ENCODE measurements at places on chromosomes 16 and 17. TPM values are rescaled to one million over a fixed set of nuclear protein-coding genes. Genes with fewer than 3 reads are reported as not detected.

Gene AATK
- total RNA-seq: 8.4 TPM

Gene C16orf46
- total RNA-seq: 0.38 TPM

Gene NEUROD2
- not detected for total RNA-seq

Gene PERCC1
- total RNA-seq: 0.15 TPM

Gene ADORA2B
- 6.7 TPM for total RNA-seq

Gene KRTAP4-5
- not detected for total RNA-seq

Gene SHISA9
- total RNA-seq: not detected

- H3K27me3 ChIP-seq: peaks cover 16% of the 10 kb centered on the region
- no peak overlapping the region for H3K27ac ChIP-seq
- peak overlapping the region; percentile 47 for H3K4me3 ChIP-seq
- peaks cover 92% of the 10 kb centered on the region for H3K4me1 ChIP-seq
These were observed 13.5 kb upstream of the CBX4 start for GRCh38 chr17:79852748-79853147.

DNA sequence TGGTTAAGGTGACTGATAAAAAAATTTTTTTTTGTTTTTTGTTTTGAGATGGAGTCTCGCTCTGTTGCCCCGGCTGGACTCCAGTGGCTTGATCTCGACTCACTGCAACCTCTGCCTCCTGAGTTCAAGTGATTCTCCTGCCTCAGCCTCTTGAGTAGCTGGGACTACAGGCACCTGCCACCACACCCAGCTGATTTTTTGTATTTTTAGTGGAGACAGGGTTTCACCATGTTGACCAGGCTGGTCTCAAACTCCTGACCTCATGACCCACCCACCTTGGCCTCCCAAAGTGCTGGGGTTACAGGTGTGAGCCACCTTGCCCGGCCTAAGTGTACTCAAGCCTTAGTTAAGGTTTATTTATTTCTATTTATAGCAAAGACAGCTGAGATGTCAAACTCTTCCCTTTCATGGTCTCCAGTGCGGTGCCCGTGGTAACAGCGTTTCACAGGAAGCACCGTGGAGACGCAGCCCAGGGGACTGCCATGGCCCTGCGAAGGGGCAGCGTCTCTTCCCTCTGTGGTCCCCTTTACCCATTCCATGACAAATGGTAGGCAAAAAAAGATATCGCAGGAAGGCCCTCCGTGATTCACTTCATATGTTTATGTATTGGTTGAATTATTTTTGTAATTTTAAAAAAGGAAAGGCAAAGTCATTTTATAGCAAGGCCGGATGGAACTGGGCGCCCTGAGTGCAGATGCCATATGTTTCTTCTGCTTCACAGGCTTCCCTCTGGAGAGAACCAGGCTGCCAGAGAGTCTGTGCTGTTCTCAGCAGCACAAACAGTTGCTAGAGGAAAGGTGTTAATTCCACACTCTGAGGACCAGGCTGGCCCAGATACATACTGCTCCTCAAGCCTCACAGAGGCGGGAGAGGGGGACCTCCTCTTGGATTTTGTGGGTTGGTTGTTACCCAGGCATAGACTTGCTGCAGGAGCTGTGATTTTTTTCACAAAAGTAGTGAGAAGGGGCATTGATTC, 29.2 kb downstream of the DDX19A start:
- peaks cover 13% of the 10 kb centered on the region for H3K4me1 ChIP-seq
- no peaks in the 10 kb centered on the region for H3K27me3 ChIP-seq
- H3K36me3 ChIP-seq: peaks cover 40% of the 10 kb centered on the region
- H3K4me3 ChIP-seq: no peak overlapping the region
- DNase-seq: no peak
- H3K27ac ChIP-seq: peak overlapping the region; percentile 10

- H3K36me3 ChIP-seq: peaks cover 1% of the 10 kb centered on the region
- H3K27me3 ChIP-seq: no peaks in the 10 kb centered on the region
These were observed 17.5 kb downstream of the ZNF750 start for GRCh38 chr17:82822281-82822680.

GRCh38 chr17:45745601-45746494, 38.3 kb upstream of the CRHR1 start:
- no peaks in the 10 kb centered on the region for H3K36me3 ChIP-seq
- H3K4me1 ChIP-seq: no peaks in the 10 kb centered on the region
- no peak overlapping the region for H3K27ac ChIP-seq
- H3K27me3 ChIP-seq: peaks cover 72% of the 10 kb centered on the region
- no peak overlapping the region for H3K4me3 ChIP-seq

DNA sequence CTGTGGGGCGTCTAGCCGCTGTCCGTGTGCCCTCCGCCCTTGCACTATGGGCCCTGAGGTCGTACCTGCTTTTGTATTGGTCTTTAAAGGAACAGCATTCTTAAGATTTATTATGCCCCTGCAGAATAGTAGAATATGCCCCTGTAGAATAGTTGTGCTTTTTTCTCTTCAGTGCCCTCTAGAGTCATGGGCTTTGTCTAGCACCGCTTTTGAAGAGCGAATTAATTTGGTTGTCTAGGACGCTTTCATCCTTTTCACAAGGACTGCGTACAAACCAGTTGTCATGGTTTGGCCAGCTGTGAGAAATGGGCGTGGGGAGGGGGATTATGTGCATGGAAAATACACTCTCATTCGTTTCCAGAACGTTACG, 621 bp downstream of the CEP95 start:
- H3K27ac ChIP-seq: peak overlapping the region; percentile 99
- H3K4me3 ChIP-seq: peak overlapping the region; percentile 94
- H3K36me3 ChIP-seq: peaks cover 16% of the 10 kb centered on the region
- peak; percentile 76 for DNase-seq
- peaks cover 3% of the 10 kb centered on the region for H3K27me3 ChIP-seq

- DNase-seq: no peak
- H3K27me3 ChIP-seq: no peaks in the 10 kb centered on the region
- H3K27ac ChIP-seq: no peak overlapping the region
- H3K4me3 ChIP-seq: no peak overlapping the region
- H3K4me1 ChIP-seq: no peaks in the 10 kb centered on the region
- no peaks in the 10 kb centered on the region for H3K36me3 ChIP-seq
These were observed 47.6 kb upstream of the LYRM9 start for GRCh38 chr17:27940503-27941428.

DNA sequence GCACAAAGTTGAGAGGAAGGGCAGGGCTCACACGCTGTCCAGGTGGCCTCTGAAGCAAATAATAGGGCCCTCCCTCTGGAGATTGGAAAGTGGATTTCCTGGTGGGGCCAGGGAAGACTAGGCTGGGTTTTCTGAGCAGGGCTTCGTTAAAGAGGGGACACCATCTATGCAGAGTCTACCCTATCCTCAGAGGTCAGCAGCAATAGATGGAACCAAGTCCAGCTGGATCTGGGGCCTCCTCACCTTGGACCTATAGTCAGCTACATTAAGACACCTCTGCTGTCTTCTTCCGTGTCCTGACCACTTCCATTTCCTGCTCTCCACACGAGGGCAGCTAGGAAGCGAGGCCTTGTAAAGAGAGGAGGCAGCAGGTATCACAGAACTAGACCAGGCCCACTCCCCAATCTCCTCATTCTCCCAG, 14.7 kb upstream of the ST6GALNAC1 start:
- peak overlapping the region; percentile 30 for H3K27ac ChIP-seq
- no peak overlapping the region for H3K4me3 ChIP-seq
- H3K36me3 ChIP-seq: no peaks in the 10 kb centered on the region
- H3K4me1 ChIP-seq: peaks cover 61% of the 10 kb centered on the region
- DNase-seq: no peak

DNA sequence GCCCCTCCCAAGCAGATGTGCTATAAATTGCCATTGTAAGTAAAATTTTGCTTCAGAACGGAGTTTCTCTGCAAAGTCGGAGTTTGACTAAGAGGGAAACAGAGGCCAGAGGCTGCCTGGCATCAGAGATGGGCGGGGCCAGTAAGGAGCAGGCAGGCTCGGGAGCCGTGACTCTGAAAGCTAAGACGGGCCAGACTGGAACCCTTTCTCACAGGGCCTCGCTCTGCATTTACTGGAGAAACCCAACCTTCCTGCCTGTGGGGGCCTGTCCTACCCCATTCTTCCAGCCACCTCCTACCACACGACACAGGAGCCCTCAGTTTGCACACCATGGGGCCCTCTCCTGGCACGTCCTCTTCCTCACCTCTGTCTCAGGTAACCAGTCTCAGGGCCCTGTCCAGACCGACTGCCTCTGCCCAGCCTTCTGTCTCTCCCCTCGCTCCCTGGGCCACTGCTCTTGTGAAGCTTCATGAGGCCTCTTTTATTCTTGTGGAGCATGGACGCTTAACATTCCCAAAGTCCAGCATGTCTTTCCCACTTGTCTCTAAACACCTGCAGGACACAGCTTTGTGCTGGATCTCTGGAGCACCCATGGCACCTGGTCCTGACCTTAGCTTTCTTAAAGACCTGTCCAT, 48.4 kb upstream of the ACSF3 start:
- H3K4me3 ChIP-seq: no peak overlapping the region
- peaks cover 24% of the 10 kb centered on the region for H3K27me3 ChIP-seq
- no peak overlapping the region for H3K27ac ChIP-seq
- DNase-seq: no peak
- no peaks in the 10 kb centered on the region for H3K36me3 ChIP-seq
- peaks cover 20% of the 10 kb centered on the region for H3K4me1 ChIP-seq

GRCh38 chr16:57807252-57807967, 5.1 kb upstream of the KIFC3 start:
- peak overlapping the region; percentile 51 for H3K27ac ChIP-seq
- H3K4me1 ChIP-seq: peaks cover 94% of the 10 kb centered on the region
- no peak for DNase-seq
- H3K4me3 ChIP-seq: no peak overlapping the region
- no peaks in the 10 kb centered on the region for H3K27me3 ChIP-seq

GRCh38 chr17:65678546-65678945, 117.1 kb upstream of the AXIN2 start:
- no peaks in the 10 kb centered on the region for H3K27me3 ChIP-seq
- H3K27ac ChIP-seq: no peak overlapping the region
- H3K36me3 ChIP-seq: no peaks in the 10 kb centered on the region
- DNase-seq: no peak

- H3K36me3 ChIP-seq: no peaks in the 10 kb centered on the region
- H3K27ac ChIP-seq: no peak overlapping the region
- no peak overlapping the region for H3K4me3 ChIP-seq
- peaks cover 68% of the 10 kb centered on the region for H3K27me3 ChIP-seq
- no peak for DNase-seq
These were observed 3.5 kb downstream of the CBFA2T3 start for GRCh38 chr16:88973415-88974050.

- no peaks in the 10 kb centered on the region for H3K27me3 ChIP-seq
- H3K27ac ChIP-seq: peak overlapping the region; percentile 99
- H3K4me1 ChIP-seq: peaks cover 36% of the 10 kb centered on the region
- peaks cover 25% of the 10 kb centered on the region for H3K36me3 ChIP-seq
- peak overlapping the region; percentile 75 for H3K4me3 ChIP-seq
These were observed 1.5 kb upstream of the SRCAP start for GRCh38 chr16:30697264-30698138.

DNA sequence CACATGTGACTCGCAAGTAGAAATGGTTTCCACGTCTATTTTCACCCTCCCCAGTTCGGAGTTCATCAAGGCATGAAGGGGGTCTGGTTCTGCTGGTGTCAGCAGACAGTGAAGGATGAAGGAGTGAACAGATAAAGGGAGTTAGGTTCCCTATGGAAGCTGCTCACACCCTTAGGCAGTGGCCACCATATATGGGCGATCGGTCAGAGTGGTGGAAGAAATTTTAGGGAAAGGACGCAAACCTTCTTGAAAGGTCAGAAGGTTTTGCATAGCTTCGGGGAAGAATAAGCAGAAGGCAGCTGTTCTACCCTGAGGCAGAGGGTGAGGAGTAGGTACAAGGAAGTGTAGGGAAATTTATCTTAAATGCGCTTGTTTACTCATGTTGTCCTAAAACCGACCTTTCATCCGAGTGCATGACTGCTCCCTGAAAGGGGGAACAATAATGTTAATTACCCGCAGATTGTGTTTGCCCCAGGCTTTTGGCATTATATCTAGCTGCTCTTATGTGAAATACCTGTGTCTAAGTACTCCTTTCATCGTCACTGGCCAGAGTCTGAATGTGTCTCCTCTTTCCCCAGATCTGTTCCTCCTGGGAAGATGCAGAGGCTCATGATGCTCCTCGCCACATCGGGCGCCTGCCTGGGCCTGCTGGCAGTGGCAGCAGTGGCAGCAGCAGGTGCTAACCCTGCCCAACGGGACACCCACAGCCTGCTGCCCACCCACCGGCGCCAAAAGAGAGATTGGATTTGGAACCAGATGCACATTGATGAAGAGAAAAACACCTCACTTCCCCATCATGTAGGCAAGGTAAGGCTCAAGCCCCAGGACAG, 12.5 kb downstream of the CDH5 start:
- H3K4me3 ChIP-seq: no peak overlapping the region
- peaks cover 43% of the 10 kb centered on the region for H3K4me1 ChIP-seq
- H3K27ac ChIP-seq: no peak overlapping the region
- DNase-seq: no peak
- no peaks in the 10 kb centered on the region for H3K36me3 ChIP-seq
- H3K27me3 ChIP-seq: 0 out of 3 replicates have a peak, but pooled peaks cover 8% of the 10 kb centered on the region

- H3K36me3 ChIP-seq: peaks cover 6% of the 10 kb centered on the region
- DNase-seq: no peak
- H3K4me1 ChIP-seq: peaks cover 43% of the 10 kb centered on the region
- H3K4me3 ChIP-seq: no peak overlapping the region
- H3K27me3 ChIP-seq: no peaks in the 10 kb centered on the region
These were observed 1.3 kb upstream of the CDK5R1 start for GRCh38 chr17:32485261-32486110.

- DNase-seq: no peak
- H3K27ac ChIP-seq: no peak overlapping the region
These were observed 2.1 kb downstream of the IGFALS start for GRCh38 chr16:1791256-1791942.

DNA sequence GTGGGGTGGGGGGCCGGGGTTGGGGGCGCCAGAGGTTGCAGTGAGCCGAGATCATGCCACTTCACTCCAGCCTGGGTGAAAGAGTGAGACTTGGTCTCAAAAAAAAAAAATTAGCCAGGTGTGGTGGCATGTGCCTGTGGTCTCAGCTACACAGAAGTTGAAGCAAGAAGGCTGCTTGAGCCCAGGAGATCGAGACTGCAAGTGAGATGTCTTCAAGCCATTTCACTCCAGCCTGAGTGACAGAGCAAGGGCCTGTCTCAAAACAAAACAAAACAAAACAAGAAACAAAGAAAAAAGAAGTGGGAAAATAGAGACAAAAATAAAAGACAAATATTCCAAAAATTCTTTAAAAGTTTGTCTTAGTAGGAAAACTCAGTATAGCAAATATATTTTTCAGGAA, 135.1 kb upstream of the CORO6 start:
- H3K4me3 ChIP-seq: no peak overlapping the region
- H3K36me3 ChIP-seq: no peaks in the 10 kb centered on the region
- H3K27ac ChIP-seq: no peak overlapping the region

DNA sequence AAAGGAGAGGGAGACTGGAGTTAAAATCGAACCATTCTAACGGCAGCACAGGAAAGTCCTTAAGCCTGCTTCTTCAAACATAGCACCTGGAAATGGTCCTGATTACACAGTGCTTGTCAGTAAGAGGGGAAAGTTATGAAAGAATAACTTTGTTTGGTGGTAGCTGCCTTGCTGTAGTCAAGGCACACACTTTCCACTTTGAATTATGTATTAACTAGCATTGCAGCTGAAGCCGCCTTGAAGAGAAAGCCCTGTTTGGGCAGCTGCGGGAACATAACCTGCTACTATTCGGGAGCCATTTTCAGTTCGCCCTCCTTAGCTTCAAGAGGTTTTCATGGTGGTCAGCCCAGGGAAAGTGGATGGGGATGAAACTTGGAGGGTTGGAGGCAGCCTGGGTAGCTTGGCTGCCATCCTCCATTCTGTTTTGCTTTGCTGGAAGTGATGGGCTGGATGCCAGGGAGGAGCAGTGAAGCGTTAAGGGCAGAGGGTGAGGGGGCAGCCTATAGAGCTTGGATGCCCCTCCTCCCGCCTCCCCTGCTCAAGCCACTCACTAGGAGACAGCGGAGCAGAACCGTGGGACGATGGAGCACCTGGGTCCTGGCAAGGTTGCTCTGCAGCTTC, 5.3 kb upstream of the HAS3 start:
- H3K27ac ChIP-seq: no peak overlapping the region
- peak overlapping the region; percentile 29 for H3K4me3 ChIP-seq
- H3K36me3 ChIP-seq: no peaks in the 10 kb centered on the region
- peaks cover 23% of the 10 kb centered on the region for H3K4me1 ChIP-seq
- no peak for DNase-seq
- peaks cover 4% of the 10 kb centered on the region for H3K27me3 ChIP-seq

Measured in HepG2 (cell line).